CD4-positive, alpha-beta T cell treated with Interferon gamma for 1 hour (primary cell): ENCODE measurements at places on chromosomes 6 and 20.

DNA sequence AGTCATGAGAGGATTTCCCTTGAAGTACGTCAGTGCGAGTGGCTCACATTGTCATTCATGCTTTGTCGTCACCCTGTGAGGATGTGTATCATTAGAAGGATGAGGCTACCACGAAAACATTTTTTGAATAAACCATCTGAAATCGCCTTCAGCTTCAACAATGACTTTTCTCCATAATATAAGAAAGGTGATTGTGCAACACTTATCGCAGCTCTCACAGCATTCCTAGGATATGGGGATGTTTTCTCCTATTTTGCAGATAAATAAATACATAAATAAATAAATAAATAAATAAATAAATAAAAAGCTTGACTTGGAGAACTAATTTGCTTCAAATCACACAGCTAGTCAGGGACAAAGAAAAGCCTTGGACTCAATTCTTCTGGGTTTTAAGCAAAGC, 326.5 kb downstream of the FOXA2 start:
- no peak for DNase-seq

DNA sequence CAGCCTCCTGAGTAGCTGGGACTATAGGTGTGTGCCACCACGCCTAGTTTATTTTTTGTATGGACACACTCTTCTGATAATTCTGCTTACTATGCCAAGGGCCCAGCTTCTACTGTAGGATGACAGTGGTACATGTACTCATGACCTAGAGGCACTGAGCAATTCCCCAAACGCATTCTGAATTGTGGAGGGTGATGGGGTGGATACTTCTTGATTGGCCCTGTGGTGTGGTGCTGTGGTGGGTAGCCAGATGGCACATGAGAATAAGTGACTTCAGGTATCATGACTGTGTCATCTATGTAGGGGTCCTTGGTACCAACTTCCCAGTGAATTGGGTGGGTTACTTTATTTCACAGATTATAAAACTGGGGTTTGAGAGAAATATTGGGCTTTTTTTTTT, 11.0 kb downstream of the DNMT3B start:
- no peak for DNase-seq

GRCh38 chr6:11463398-11463780, 74.2 kb upstream of the TMEM170B start:
- no peak for DNase-seq

- no peak for DNase-seq
Observed at GRCh38 chr6:31908791-31909190, 6.9 kb upstream of the ZBTB12 start.

GRCh38 chr20:53622247-53623133, 28.9 kb upstream of the ZNF217 start:
- no peak for DNase-seq

GRCh38 chr6:43334466-43335095, 26.0 kb upstream of the CRIP3 start:
- no peak for DNase-seq

DNA sequence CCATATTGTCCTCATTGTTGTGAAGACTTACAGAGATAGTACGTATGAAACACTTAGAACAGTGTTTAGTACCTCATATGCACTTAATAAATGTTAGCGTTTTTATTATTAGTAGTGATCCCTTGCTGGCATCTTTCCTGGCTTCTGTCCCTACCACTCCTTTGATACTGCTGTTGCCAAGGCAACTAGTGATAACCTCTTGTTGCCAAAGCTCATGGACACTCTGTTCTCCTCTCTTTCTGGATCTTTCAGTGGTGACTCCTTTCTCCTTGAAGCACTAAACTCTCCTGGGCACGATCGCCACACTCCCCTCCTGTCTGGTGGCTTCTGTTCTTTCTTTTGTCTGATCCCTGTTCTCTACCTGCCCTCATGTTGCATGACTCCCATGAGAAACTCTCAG, 83.5 kb downstream of the FOXO3 start:
- DNase-seq, result no peak

DNA sequence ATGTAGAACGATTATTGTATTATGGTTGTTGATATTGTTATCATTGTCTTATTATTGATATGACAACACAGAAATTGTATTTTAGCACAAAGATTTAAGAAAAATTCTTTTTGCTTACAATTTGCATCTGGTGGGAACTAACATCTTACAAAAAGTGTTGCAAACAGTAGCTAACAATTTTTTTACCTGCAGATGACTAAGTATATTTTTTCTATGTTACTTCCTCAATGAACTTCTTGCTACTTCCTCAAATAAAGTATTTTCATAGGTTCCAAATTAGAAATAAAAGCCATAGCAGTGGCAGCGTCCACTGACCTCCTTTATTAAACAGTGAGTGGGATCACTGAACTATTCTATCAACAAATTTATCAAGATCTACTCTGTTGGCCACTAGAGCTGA, 847.0 kb downstream of the PHF3 start:
- DNase-seq, result no peak

DNA sequence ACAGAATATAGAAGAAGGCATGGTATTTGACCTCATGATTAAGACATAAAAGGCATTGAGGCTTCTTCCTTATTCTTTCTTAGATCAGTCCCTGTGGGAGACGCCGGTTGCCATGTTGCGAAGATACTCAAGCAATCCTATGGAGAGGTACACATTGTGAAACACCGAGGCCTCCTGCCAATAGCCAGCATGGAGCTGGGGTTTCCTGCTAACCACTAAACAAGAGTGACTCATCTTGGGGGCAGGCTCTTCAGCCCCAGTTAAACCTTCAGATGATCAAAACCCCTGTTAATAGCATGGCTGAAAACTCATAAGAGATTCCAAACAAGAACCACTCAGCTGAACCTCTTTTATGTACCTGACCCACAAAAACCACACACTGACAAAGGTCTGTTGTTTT, 478.8 kb downstream of the CD83 start:
- DNase-seq, result peak; percentile 56

GRCh38 chr6:134330555-134330954, 12.6 kb upstream of the SGK1 start:
- DNase-seq, result no peak
